Activated CD4-positive, CD25-positive, alpha-beta regulatory T cell treated with anti-CD3 and anti-CD28 coated beads, Interleukin-2, amount 50 U/mL, for 16 hours (primary cell): ENCODE measurements at places on chromosomes 3 and 15.
A peak's percentile ranks its signal among the peaks of the same experiment; 100 is the strongest.

GRCh38 chr15:89647191-89647851 is 7.9 kb downstream of the KIF7 start:
- DNase-seq: peak; percentile 29

- no peak for DNase-seq
These were observed 8.3 kb downstream of the EOGT start for GRCh38 chr3:69005071-69005790.

DNA sequence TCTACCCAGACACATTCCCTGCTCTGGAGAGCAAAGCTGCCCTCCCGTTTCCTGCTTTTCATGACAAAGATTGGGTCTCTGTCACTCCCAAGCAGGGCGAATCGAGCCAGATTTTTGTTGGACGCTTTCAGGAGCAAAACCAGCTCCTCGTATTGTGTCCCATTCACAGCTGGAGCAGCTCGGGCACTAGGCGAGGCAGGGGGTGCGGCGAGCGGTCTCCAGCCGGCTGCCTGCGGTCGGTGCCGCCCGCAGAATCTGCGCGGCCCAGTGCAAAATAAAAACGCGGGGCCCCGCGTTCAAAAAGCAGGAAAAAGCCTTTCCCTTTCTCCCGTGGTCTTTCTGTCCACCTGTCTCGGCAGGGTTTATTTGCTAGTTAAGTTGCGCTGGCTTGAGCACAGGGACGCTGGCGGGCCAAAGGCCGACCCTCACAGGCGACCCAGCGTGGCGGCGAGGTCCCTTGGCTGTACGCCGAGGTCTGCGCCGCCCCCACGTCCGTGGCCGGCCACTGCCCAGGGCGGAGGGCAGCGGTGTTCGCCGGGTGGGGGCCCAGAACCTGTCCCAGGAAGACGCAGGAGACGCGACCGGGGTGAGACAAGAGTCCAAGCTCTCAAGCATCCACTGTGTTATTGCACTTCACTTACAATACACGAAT is 71.2 kb downstream of the CYP19A1 start:
- no peak for DNase-seq

DNA sequence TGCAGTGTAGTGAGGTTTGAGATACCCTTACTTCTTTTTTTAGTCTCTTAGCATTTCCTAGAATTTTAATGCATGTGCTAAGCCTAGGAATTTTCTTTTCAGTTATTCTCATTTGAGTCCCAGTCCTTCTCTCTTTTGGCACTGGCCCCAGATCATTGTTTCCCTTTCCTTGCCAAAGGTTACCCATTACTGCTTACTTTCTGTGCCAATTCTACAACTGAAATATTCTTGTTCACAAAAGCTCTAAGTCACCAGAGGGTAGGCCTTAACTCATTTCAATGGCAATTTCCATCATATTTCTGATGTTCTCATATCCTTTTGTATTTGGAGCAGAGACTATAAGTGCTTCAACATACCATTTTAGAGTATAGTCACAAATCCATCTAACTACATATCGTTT is 199.6 kb upstream of the CBLB start:
- DNase-seq: no peak

- no peak for DNase-seq
These were observed 93.1 kb downstream of the STAG1 start for GRCh38 chr3:136658946-136659682.

GRCh38 chr3:197692641-197693040 is 44.1 kb downstream of the RUBCN start:
- no peak for DNase-seq

- DNase-seq: no peak
These were observed 240.9 kb upstream of the CADM2 start for GRCh38 chr3:84717894-84718293.

GRCh38 chr15:74229686-74230085 is 6.4 kb upstream of the CCDC33 start:
- DNase-seq: no peak

GRCh38 chr15:96692826-96693225 is 362.3 kb downstream of the NR2F2 start:
- no peak for DNase-seq

DNA sequence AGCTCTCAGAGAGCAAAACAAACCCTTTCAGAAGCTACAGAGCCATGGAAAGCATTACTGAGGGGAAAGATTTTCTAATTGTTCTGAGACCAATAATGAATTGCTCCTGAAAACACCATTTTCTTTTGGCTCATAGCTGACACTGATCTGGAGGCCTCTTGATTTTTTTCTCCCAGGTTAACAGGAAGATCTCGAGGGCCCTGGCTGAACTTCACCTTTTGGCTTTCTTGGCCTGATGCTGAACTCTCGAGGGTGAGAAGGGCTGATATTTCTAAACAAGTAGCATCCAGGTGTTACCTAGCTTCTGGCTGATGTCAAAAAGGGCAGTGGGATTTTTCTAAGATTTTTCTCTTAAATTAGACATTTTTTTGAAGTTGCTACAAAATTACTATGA is 19.9 kb upstream of the NFKBIZ start:
- no peak for DNase-seq

- DNase-seq: no peak
These were observed 56.0 kb upstream of the KCNMB2 start for GRCh38 chr3:178480274-178480673.

- DNase-seq: peak; percentile 59
These were observed 34.5 kb downstream of the KLF13 start for GRCh38 chr15:31360843-31361763.

GRCh38 chr3:112611752-112612515 is 29.0 kb downstream of the CCDC80 start:
- DNase-seq: no peak

GRCh38 chr3:81776643-81777042 is 15.2 kb upstream of the GBE1 start:
- DNase-seq: no peak
